ENCODE measurements at places on chromosomes 3 and 15.

GRCh38 chr3:43294975-43295374, 8.6 kb downstream of the SNRK start:
- DNase-seq: no peak

- no peak for DNase-seq
These were observed 135.7 kb downstream of the SLC9A9 start for GRCh38 chr3:143712522-143712921.

DNA sequence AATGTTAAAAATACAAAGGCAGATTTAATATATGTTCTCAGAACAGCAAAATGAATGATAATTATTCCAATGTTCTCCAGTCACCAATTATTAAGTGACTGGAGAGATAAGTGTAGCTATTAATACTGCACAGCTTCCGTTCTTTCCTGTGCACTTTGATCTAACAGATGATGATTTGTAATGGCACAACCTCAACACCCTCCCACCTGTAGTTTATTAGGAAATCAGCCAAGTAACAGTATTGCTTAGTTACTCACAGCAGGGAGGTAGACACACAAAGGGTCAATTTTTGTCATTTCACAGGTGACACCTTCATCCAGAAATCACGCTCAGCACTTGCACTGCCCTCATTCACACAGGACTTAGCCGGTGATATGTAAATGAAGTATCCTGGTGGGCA, 688.1 kb downstream of the EPHA3 start:
- no peak for DNase-seq

GRCh38 chr15:92882697-92883162, 17.4 kb upstream of the CHD2 start:
- no peak for DNase-seq

GRCh38 chr3:130709671-130710070, 37.0 kb downstream of the PIK3R4 start:
- no peak for DNase-seq

DNA sequence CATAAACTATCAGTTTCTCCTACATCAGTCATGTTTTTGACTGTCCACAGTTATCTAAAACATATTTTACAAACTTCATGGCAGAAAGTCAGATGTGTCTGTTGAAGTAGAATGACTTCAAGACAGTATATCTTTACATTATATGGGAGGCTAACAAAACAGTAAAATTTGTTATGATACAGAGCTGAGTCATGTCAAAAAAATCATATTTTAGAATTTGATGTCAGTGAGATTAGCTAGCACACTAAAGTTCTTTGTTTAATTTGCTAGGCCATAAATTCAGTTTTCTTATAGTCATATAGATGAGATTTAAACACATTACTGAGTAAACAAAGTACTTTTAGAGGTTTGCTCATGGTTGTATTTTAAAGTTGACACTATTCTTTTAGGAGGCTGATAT, 80.3 kb upstream of the IGSF10 start:
- no peak for DNase-seq

- DNase-seq: no peak
These were observed 58.5 kb downstream of the MBNL1 start for GRCh38 chr3:152327203-152327602.

DNA sequence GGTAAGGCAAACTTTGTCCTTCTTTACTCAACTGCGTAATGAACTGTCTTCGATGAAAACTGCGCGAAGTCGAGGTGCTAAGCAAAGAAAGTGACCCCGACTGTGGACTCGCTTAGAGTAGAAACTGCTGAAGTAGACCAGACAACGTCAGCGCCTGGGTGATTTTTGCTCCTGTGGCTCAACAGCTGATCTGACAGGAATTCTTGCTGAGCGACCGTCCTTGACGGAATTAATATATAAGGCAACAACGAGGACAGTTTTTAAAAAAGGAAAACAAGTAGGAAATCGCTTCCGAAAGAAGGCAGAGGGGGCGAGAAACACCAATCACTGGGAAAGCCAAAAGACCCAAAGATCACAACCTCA, 541 bp downstream of the RPS27L start:
- DNase-seq: no peak

- DNase-seq: no peak
These were observed 24.9 kb downstream of the VPS13C start for GRCh38 chr15:62035256-62035924.

DNA sequence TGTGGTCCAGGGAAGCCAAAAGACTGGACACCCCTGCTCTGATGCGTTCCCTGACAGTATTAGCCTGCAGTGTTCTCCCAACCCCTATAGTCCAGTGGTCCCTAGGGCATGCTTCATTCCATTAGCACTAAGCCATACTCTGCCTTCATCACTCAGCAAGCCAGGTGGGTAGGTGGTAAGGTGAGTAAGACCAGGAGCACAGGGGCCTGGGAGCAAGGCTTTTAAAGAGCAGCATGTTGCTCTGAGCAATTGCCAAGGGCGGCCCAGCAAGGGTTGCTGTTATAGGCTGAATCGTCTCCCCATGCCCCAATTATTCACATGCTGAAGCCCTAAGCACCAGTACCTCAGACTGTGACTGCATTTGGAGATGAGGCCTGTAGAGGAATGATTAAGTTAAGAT, 11.0 kb downstream of the CXCR6 start:
- DNase-seq: no peak

GRCh38 chr15:77500989-77501388, 80.3 kb downstream of the HMG20A start:
- DNase-seq: no peak

DNA sequence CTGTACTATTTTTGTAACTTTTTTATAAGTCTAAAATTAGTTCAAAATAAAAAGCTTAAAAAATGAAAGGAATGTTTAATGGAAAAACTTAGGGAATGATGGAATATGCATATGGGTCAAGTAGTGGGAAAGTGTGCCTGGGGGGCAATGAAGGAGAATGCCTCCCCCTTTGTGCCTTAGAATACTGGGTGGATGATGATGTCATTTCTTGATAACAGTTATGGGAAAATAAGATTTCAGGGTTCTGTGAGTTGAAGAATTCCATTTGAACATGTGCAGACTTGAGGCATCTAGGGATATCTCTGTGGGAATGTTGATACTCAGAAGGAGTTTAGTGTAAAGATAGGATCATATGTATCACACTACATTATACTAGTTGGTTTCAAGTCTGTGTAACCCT, 13.8 kb downstream of the WDR93 start:
- DNase-seq: no peak
